ENCODE measurements at places on chromosomes 7 and 10.
A peak's percentile ranks its signal among the peaks of the same experiment; 100 is the strongest.

DNA sequence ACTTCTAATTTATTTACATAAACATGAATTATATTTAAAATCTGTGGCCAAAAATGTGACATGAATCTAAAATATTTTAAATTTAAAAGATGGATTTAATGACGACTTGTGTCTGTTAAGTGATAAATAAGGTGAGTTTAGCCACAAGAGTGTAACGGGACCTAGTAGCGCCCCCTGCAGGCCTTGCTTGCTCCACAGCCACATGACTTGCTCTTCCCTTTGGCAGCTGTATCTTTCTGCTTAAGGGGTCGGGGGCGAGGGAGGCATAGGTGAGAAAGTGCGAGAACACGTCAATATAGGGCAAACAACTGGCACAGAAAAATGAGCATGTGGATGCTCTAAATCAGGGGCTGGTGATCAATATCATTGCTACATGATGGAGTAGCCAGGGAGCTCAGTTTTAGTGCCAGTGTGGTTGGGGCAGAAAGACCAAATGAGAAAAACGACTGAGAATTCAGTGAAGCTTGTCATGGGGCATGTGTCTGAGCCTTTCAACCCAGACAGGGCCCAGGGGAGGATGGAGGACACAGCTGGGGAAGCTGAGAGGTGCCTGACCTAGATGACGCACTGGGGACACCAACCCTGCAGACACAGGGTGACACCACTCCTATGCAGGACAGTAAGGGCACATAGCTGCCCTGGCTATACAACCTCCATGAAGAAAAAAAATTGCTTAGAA is 49.8 kb downstream of the PAXIP1 start:
- peak; percentile 54 for DNase-seq

DNA sequence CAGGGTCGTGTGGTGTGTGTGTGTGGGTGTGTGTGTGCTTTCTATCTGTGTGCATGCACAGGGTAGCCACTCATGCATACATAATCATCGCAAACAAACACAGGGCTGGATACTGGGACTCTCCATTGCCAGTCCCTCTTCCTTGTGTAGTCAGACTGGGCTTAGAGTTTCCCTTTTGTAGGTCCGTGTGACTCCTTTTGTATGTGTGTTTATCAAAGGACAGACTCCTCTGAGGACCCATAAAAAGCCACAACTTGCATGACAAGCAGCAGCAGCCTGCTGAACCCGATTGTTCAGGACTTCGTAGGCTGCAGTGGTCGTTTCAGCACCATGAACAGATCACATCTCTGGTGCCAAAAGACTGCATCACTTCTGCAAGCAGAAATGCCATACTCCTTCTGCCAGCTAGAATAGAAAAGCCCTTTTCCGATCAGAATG is 895 bp downstream of the VSTM2A start:
- DNase-seq, result no peak

GRCh38 chr7:139586286-139586685 is 62.8 kb downstream of the CLEC2L start:
- DNase-seq, result no peak

GRCh38 chr10:4494551-4494950 is 331.5 kb upstream of the AKR1E2 start:
- no peak for DNase-seq

GRCh38 chr10:101467286-101467770 is 113.4 kb downstream of the BTRC start:
- DNase-seq, result peak; percentile 16

- DNase-seq, result no peak
These were observed 1030.5 kb upstream of the CELF2 start for GRCh38 chr10:9987197-9987596.

DNA sequence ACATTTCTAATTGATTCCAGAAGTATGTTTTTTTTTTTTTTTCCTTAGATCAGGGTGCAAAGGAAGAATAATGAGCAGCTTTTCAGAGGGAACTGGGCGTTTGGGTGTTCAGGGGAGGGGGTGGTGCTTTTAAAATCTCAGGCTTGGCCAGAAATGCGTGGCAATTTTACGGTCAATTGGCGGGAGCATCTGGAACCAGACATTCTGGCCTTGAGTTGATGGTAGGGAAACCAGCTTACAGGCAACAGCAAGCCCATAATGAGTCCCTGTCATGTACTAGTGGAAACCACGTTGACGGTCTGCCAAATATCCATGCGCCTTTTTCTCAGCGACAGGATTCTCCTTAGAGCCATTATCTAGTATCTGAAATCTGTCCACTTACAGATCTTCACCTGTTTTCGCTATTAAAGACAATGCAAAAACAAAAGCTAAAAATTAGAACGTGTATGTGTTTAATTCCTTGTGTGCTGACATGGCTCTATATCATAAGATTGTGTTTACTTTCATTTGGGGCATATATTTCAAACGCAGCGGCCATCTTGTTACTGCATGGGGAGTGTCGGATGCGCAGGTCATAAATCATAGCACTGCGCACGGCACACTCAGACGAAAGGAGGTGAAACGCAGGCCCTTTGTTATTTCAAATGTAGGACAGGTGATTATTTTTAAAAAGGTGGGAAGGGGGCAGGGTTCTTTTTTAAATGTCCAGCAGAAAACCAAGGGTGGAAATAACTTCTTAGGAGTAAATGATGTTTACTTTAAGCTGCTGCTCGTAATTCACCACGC is 209.2 kb downstream of the AGMO start:
- no peak for DNase-seq

DNA sequence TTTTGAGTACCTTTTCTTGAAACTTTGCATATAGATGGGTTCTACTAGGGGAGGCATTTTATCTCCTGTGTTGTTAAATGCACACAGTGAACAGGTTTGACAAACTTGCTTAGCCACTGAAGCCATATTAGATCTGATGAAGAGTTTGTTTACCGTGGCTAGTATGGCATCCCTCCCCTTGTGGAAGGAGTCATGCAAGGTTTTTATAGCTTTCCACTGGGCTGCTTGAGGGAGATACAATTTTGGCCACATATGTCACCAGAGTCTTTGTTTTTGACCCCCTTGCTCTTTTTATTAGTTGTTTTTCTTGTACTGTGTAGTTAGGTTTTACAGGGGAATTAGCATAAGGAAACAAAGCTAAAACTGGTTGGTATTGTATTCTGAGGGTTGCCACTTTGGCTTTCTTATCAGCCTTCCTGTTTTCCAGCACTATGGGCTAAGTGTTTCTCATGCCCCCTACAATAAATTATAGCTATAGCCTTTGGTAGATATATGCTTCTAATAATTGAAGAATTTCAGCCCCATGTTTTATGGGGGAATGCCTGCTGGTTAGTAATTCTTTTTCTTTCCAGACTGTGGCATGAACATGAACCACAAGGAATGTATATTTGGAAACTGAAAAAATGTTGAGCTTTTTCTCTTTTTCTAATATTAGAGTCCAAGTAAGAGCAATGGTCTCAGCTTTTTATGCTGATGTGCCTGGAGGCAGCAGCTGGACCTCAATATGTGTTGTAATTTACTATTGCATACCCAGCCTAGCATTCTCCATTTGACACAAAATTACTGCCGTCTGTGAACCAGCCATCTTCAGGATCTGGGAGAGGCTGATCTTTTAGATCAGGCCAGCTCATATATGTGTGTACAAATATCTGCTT is 18.4 kb upstream of the STEAP2 start:
- no peak for DNase-seq

DNA sequence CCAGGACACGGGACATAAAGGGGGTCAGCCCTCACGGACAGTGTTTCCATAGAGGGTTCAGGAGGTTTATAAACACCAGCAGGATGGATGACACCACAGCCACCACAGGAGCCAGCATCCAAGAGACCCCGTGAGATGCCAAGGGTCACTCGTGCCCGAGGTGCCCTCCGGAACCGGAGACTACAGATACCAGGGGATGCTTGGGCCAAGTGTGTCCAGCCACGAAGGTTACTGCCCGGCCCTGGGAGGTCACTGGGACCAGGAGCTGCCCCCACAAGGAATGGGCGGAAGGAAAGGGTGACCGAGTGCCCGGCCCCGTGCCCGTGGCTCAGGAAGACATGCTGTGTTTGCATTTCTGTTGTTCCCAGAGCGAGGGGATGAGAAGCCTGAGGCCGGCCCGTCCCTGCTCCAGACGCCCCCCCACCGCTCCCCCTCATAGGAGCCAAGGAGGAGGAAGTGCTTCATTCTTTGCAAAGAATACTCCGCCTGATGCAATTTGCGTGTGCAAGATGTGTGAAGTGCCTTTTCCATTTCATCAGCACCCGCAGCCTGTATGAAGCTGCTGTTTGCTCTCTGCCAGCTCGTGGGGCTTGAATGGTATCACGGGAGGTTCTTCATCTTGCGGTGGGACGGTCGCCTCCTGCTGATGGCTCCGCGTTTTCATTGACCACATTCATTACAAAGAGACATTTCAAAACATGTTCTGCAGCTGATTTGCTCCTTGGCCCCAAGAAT is 176.4 kb downstream of the ELFN1 start:
- no peak for DNase-seq

GRCh38 chr10:47451273-47451997 is 32.5 kb downstream of the ANXA8 start:
- DNase-seq, result no peak

GRCh38 chr7:30255064-30255769 is 29.2 kb upstream of the ZNRF2 start:
- no peak for DNase-seq

- DNase-seq, result peak; percentile 27
These were observed 3.8 kb upstream of the DDX50 start for GRCh38 chr10:68897336-68897741.

- DNase-seq, result no peak
These were observed 37.4 kb downstream of the WIPF3 start for GRCh38 chr7:29843726-29844125.

- no peak for DNase-seq
These were observed 245.5 kb downstream of the FOXP2 start for GRCh38 chr7:114660126-114660486.

DNA sequence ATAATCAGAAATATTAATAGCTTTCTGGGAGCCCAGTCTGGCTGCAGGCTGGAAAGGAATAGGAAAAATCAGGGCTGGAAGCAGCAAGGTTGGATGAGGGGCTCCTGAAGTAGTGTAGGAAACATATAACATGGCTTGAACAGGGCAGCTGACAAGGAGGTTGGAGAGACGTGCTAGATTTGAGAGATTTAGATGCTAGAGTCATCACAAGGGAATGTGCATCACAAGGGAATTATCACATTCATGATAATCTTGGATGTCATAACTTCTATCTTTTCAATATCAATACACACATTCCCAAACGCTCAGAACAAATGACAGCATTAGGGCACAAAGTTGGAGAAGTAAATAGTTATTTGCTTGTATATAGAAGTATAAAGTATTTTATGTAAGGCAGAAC is 120.9 kb upstream of the EGFR start:
- no peak for DNase-seq

GRCh38 chr10:6255548-6256061 is 52.9 kb downstream of the PFKFB3 start:
- DNase-seq, result no peak

GRCh38 chr10:45625879-45626278 is 46.7 kb downstream of the ZFAND4 start:
- no peak for DNase-seq

DNA sequence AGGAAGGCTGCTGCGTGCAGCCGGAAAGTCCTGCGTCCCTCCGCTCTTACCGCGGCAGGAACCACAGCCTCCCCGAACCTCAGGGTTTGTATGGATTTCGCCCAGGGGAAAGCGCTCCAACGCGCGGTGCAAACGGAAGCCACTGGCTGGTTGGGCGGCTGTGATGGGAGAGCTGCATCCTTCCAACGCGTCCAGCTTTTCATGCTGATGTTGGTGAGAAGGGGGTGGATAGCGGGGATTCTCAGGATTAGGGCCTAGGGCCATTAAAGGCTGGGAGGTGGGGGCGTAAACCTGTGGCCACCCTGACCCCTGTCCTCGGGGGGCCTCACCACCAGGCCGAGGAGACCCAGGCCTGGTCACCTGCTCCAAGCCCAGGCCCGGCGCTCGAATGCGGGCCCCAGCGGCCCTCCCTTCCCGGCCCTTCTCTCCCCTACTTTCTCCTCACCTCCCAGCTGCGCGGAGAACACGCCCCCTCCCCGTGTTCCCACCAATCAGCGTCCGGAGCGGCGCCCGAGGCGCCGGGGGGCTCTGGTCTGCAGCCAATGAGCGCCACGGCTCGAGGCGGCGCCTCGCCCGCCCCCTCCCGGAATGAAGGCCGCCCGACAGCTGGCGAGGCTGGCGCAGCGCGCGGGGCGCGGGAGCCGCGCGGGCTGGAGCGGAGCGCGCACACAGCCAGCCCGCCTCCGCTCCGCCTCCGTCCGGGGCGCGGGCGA is 458 bp upstream of the NANOS1 start:
- peak; percentile 72 for DNase-seq

GRCh38 chr7:6165521-6166320 is 106.7 kb downstream of the CYTH3 start:
- DNase-seq, result no peak

DNA sequence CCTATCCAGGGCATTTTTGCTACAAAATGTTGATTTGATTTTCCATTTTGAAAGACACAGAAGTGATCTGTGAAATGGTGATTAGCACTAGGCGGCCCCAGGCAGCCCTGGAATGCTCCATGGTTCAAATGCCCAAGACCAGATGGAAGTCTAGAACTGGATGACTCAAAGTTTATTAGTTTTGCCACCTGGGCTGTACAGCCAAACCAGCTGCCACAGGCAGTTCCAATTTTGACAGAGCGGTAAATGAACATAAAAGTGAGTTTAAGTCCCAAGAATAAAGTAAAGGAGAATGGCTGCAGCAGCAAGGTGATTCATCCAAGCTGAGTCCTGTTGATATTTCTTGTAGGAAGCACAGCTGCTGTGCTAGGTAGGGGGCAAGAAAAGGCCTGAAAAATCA is 180.5 kb downstream of the SUGCT start:
- no peak for DNase-seq

DNA sequence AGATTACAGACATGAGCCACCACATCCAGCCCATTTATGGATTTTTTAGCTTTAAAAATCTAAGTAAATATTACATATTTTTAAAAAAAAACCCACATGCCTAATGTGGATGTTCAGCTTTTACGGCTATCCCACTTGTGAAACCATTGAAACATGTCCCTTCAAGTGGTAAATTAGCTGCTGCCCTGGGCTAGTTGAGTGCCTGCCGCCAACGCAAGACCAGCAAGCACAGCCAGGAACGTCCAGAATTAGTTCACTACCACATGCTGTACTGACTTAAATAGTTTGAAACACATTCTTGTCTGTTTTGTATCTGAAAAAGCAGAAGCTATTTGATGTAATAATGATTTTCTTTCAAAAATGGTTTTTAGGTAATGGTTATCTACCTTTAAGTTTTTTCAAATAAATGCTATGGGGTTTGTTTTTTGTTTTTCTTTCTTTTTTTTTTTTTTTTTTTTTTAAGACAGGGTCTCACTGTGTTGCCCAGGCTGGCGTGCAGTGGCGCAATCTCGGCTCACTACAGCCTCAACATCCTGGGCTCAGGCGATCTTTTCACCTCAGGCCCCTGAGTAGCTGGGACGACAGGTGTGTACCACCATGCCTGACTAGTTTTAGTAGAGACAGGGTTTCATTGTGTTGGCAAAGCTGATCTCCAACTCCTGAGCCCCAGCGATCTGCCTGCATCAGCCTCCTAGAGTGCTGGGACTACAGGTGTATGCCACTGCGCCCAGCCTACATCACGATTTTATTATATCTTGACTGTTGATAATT is 57.0 kb downstream of the KLRG2 start:
- DNase-seq, result no peak

Data from stimulated activated naive CD8-positive, alpha-beta T cell treated with anti-CD3 and anti-CD28 coated beads, Interleukin-15, amount 100 ng/mL, for 72 hours (primary cell).